SK-N-SH treated with all-trans-retinoic acid at 6 μM for 48 hours (cell line): ENCODE measurements at places on chromosomes 13 and 19.

DNA sequence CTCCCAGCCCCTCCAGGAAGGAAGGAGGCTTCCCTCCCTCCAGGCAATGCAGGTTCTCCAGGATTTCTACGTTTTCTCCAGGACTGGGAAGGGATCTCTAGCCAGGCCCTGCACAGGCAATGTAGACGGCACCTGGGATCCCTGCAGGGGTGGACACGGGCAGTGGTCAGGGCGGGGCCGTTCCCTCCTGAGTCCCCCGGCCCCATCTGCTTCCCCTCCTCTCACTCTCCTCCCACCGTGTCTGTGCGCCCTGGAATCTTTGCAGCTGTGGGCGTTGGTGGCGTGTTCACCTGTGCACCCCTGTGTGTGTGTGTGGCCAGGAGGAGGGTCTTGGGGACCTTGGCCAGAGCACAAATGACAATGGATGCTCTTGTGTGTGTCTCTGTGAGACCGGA is 10.0 kb downstream of the NRTN start:
- ATAC-seq: peak; percentile 30; the same call in 2 of the 3 replicates

GRCh38 chr19:12899891-12900518 is 9.0 kb downstream of the GCDH start:
- ATAC-seq: no peak

GRCh38 chr13:97780486-97780885 is 173.0 kb upstream of the IPO5 start:
- ATAC-seq: no peak

GRCh38 chr19:35592226-35592625 is 6.3 kb downstream of the PMIS2 start:
- ATAC-seq: no peak

- ATAC-seq: peak; percentile 69
These were observed 2.5 kb downstream of the HDGFL2 start for GRCh38 chr19:4474514-4475022.

- no peak for ATAC-seq
These were observed 24.7 kb upstream of the USPL1 start for GRCh38 chr13:30593001-30593400.

DNA sequence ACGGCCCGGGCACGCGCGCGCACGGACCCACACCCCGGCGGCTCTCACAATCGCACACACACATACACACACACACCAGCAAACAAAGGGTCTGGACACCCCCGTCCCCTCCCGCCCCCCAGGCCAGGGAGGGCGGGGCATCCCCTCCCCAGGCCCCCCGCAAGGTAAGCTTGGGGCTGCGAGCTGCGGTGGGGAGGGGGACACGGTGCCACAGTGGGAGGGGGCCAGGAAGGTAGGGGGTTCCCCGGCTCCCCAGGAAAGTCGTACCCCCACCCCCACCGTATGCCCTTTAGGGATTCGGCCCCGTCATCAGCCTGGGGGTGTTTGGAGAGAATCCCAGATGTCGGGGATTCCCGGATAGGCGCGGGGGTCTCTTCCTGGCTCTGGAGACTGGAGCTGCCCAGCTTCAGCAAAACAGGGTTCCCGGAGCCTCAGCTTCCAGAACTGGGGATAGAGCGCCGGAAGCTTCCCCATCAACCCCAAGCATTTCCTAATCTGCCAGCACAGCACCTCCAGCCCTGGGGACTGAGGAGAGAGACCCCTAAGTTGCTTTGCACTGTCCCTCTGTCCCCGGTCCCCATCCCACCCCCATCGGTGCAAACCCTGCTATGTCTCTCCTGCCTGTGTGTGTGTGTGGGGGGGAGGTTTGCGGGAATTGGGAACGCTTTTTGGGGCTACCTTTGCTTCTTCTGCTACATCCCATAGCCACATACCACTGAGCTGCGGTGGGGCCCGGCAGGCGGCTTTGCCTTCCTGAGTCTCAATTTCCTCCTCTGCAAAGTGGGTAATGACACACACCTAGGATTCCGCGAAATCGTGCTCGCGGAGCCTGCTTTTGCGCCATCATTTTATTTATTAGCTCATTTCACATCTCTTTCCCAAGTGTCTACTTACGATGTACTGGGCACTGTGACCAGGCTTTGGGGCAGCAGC is 1.8 kb upstream of the CDC37 start:
- no peak for ATAC-seq

DNA sequence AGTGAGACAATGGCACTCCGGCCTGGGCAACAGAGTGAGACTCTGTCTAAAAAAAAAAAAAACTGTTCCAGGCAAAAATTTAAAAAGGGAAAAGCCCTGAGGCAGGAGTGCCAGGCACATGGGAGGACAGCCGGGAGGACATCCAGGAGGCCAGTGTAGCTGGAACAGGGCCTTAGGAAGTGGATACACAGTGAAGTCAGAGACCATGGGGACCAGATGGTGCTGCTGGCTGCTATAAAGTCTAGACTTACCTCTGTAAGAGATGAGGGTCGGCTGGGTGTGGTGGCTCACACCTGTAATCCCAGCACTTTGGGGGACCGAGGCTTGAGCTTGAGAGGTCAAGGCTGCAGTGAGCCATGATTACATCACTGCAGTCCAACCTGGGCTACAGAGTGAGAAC is 15.0 kb downstream of the HAS1 start:
- ATAC-seq: no peak
